ENCODE measurements at places on chromosomes 5 and 9. TPM values are rescaled to one million over a fixed set of nuclear protein-coding genes. Genes with fewer than 3 reads are reported as not detected.

Gene ADCY2
- not detected for total RNA-seq

Gene LIFR
- total RNA-seq, result not detected

Gene OTP
- total RNA-seq, result not detected

Gene NKD2
- total RNA-seq, result 0.20 TPM

Gene GMCL2
- not detected for total RNA-seq

Gene CRHBP
- total RNA-seq, result not detected

Gene SPATA31E1
- not detected for total RNA-seq

Gene LAMC3
- 0.04 TPM for total RNA-seq

Gene NSUN2
- total RNA-seq, result 124 TPM

Gene GPR151
- not detected for total RNA-seq

Gene KCNV2
- not detected for total RNA-seq

Gene NINJ1
- 62.9 TPM for total RNA-seq

Gene INSYN2B
- total RNA-seq, result not detected

Gene STK32A
- total RNA-seq, result not detected

Gene PCA3
- not detected for total RNA-seq

Gene PTPN3
- 0.29 TPM for total RNA-seq

Gene ZNF169
- total RNA-seq, result 5.3 TPM

Gene NXNL2
- total RNA-seq, result not detected

Gene TOR4A
- 3.9 TPM for total RNA-seq

Gene TMEM161B
- total RNA-seq, result 20.5 TPM

Gene QRFP
- total RNA-seq, result not detected

Gene SLC22A4
- 2.6 TPM for total RNA-seq

Gene FAM169A
- total RNA-seq, result 8.6 TPM

Gene PCDHB12
- not detected for total RNA-seq

Gene KCTD16
- total RNA-seq, result 0.09 TPM

Gene SNCAIP
- total RNA-seq, result not detected

Gene HSPB3
- not detected for total RNA-seq

Gene GFI1B
- total RNA-seq, result not detected

Gene SEMA4D
- total RNA-seq, result 243 TPM

Gene DRD1
- not detected for total RNA-seq

Gene MARCOL
- not detected for total RNA-seq

Gene FLT4
- 8.2 TPM for total RNA-seq

Gene CDH9
- total RNA-seq, result not detected

Gene RNF183
- total RNA-seq, result not detected

Gene SLC4A9
- not detected for total RNA-seq

Gene OLFML2A
- total RNA-seq, result not detected

Gene PCDHGB7
- not detected for total RNA-seq

Gene PCDHA1
- not detected for total RNA-seq
